ENCODE measurements at places on chromosomes 13 and 19. TPM values are rescaled to one million over a fixed set of nuclear protein-coding genes. Genes with fewer than 3 reads are reported as not detected.

DNA sequence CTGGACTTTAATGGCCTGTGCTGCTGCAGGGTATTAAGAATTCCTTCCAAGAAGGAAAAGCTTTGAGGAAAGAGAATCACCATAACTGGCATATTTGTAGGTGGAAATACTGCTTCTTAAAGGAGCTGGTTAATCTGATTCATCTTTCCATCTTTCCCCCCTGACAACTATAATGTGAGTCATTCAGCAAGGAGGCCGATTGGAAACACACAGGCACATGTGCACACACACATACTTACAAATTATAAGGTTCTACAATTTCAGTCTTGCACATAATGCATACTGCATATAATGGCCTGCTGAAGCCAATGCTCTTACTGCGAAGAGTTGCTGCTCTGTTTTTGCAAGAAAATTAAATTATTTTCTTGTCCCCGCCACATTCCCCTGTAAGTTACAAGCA lies 78.8 kb upstream of the TPP2 start:
- no peaks in the 10 kb centered on the region for H3K27me3 ChIP-seq
- H3K4me3 ChIP-seq = no peak overlapping the region
- H3K36me3 ChIP-seq = no peaks in the 10 kb centered on the region
- no peak for DNase-seq

GRCh38 chr13:84994582-84994981 lies 804.6 kb downstream of the SLITRK6 start:
- no peaks in the 10 kb centered on the region for H3K36me3 ChIP-seq
- no peak for DNase-seq
- no peak overlapping the region for H3K27ac ChIP-seq
- no peaks in the 10 kb centered on the region for H3K27me3 ChIP-seq

- no peaks in the 10 kb centered on the region for H3K4me1 ChIP-seq
- DNase-seq = no peak
- H3K4me3 ChIP-seq = no peak overlapping the region
- no peaks in the 10 kb centered on the region for H3K27me3 ChIP-seq
Observed at GRCh38 chr13:42893214-42893671, 98.8 kb downstream of the EPSTI1 start.

DNA sequence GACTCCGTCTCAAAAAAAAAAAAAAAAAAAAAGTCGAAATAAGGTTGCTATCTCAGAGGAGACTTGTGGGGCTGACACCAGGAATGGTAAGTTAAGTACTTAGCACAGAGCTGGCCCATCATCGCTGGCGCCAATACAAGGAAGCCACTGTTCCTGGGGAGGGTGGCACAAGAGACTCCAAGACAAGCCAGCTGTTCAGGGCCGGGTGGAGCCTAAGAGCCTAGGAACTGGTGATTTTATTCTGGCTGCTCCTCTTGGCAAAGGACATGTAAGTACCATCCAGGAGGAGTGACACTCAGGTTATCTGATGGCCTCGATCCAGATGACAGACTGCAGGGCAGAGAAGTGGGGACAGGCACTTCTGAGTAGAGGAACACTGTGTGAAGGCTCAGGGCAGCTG lies 3.8 kb downstream of the ELOF1 start:
- peaks cover 7% of the 10 kb centered on the region for H3K4me1 ChIP-seq
- peaks cover 9% of the 10 kb centered on the region for H3K36me3 ChIP-seq
- no peak overlapping the region for H3K4me3 ChIP-seq
- H3K27ac ChIP-seq = no peak overlapping the region
- no peak for DNase-seq

DNA sequence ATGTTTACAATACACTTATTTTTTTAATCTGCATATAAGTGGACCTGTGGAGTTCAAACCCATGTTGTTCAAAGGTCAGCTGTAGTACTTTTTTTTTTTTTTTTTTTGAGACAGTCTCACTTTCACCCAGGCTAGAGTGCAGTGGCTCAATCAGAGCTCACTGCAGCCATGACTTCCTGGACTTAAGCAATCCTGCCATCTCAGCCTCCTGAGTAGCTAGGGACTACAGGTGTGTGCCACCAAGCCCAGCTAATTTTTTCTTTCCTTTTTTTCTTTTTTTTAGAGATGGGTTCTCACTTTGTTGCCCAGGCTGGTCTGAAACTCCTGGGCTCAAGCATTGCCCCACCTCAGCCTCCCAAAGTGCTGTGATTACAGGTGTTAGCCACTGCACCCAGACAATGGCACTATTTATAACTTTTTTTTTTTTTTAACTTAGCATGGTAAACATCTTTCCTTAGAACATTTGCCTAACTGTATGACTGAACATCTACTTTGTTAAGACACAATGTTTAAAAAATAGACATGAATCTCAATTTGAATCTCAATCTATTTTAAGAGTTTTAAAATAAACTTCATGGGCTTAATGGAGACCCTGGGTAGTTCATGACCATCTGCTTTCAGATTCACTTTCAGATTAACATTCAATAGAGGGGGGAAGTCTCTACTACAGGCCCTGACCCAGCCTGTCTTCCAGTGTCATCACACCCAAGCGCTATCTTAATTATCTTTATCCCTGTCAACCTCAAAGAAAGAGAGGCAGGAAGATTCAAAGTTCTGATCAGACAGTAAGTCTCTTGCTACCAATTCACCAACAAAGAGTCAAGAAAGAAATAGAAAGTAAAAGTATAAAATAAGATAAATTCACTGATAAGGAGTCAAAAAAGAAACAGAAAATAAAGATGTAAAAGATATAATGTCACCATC lies 97.7 kb upstream of the DOCK9 start:
- H3K4me3 ChIP-seq = peak overlapping the region; percentile 13
- no peak for DNase-seq
- no peaks in the 10 kb centered on the region for H3K27me3 ChIP-seq
- peaks cover 40% of the 10 kb centered on the region for H3K4me1 ChIP-seq

- no peaks in the 10 kb centered on the region for H3K4me1 ChIP-seq
- no peak overlapping the region for H3K27ac ChIP-seq
- DNase-seq = no peak
- H3K36me3 ChIP-seq = no peaks in the 10 kb centered on the region
Observed at GRCh38 chr13:64962404-64962803, 2267.7 kb downstream of the PCDH9 start.

DNA sequence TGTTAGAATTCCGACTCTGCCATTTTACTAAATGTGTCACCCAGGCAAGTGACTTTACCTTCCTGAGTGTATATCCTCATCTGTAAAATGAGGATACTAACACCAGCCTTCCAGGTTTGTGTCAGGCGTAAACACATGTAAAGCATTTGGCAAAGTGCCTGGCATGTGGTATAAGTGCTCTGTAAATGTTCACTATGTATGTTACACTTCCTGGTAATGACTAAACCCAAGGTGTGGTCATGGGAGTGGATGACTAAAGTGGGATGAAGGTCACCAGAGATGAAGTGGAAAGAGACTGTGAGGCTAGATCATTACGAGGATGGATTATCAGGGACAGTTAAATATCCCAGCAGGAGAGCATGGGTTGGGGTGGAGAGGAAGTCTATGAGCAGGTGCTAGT lies 25.6 kb downstream of the DEDD2 start:
- H3K27ac ChIP-seq = no peak overlapping the region
- no peak overlapping the region for H3K4me3 ChIP-seq
- no peak for DNase-seq
- no peaks in the 10 kb centered on the region for H3K27me3 ChIP-seq

DNA sequence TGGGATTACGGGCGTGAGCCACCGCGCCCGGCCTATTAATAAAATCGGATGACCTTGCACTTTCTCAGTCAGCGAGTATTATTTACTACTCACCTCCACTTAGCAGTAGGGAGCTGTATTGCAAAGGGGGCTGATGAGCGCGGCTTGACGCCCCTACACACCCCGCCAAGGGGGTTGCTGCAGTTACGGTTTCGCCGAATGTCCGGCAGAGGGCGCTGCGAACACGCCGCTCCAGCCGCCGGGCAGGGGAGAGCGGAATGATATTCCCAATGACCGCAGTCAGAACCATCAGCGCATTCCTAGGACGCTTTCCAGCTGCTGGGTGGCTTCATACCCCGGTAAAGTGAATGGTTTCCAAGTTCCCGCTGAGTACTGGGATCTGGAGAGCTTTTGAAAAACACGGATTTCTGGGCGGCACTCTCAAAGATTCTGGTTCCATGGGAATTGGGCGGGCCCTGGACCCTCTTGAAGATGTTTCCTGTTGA lies 30.0 kb upstream of the TPT1 start:
- peaks cover 11% of the 10 kb centered on the region for H3K4me1 ChIP-seq
- H3K4me3 ChIP-seq = no peak overlapping the region
- no peaks in the 10 kb centered on the region for H3K27me3 ChIP-seq
- H3K27ac ChIP-seq = no peak overlapping the region

- DNase-seq = no peak
- H3K4me1 ChIP-seq = peaks cover 19% of the 10 kb centered on the region
- H3K4me3 ChIP-seq = no peak overlapping the region
- no peak overlapping the region for H3K27ac ChIP-seq
- no peaks in the 10 kb centered on the region for H3K36me3 ChIP-seq
Observed at GRCh38 chr19:17942582-17943273, 9.9 kb downstream of the CCDC124 start.

- no peak overlapping the region for H3K27ac ChIP-seq
- H3K27me3 ChIP-seq = peaks cover 13% of the 10 kb centered on the region
Observed at GRCh38 chr19:39052846-39053245, 20.5 kb upstream of the FBXO27 start.

GRCh38 chr13:22073718-22074117 lies 402.8 kb downstream of the FGF9 start:
- no peaks in the 10 kb centered on the region for H3K27me3 ChIP-seq
- H3K27ac ChIP-seq = no peak overlapping the region
- H3K4me1 ChIP-seq = no peaks in the 10 kb centered on the region
- no peak overlapping the region for H3K4me3 ChIP-seq
- DNase-seq = no peak

- no peak for DNase-seq
- H3K4me1 ChIP-seq = no peaks in the 10 kb centered on the region
- H3K27me3 ChIP-seq = no peaks in the 10 kb centered on the region
- H3K4me3 ChIP-seq = no peak overlapping the region
- no peaks in the 10 kb centered on the region for H3K36me3 ChIP-seq
Observed at GRCh38 chr13:83796364-83796763, 85.9 kb downstream of the SLITRK1 start.

DNA sequence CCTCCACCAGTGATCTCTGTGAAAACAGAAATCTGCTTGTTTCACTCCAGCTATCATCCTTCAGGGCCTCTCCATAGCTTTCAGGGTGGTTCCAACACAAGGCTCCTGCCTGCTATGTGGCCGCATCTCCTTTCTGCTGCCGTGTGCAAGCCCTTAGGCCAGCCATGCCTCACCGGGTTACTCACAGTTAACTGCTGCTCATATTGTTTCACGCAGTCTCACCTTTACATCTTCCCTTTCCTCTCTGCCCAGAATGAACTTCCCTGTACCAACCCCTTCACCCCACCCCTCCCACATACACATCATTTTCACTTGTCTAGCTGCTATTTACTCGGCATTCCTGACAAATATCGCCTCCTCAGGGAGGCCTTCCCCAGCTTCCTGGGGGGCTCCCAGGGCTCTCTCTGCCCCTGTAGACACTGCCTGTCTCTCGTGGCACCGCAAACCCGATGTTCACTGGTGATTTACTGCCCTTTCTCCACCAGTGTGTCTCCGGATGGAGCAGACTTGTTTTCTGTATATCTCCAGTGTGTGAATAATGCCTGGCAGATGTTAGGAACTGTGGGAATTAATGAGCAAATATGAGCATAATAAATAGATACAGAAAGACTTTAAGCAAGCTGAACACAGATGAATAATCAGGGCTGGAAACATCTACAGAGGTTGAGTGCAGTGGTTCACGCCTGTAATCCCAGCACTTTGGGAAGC lies 39.3 kb upstream of the GPR183 start:
- peak overlapping the region; percentile 20 for H3K27ac ChIP-seq
- H3K36me3 ChIP-seq = peaks cover 17% of the 10 kb centered on the region
- peaks cover 80% of the 10 kb centered on the region for H3K4me1 ChIP-seq

DNA sequence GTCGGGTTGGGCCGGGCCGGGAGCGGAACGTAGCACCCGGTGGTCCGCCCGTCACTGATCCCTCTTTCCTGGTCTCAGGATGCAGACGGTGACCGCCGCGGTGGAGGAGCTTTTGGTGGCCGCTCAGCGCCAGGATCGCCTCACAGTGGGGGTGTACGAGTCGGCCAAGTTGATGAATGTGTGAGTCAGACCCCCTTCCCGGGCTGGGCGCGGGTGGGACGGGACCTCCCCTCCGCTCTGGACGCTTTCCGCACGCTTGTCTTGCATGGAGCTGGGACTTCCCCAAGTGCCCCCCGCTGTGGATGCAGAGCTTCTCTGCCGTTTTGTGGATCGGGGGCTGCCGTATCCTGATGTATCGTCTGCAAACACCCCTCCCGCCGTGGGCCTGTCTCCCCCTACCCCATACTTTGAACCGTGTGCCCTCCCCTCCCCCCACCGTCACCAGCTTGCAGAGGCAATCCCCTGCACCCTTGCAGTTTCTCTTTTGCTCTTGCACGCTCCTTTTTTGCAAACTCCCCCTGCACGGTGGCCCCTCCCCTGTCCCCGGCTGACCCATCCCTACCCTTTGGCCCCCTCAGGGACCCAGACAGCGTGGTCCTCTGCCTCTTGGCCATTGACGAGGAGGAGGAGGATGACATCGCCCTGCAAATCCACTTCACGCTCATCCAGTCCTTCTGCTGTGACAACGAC lies 669 bp downstream of the GADD45B start:
- H3K27ac ChIP-seq = peak overlapping the region; percentile 76
- H3K4me3 ChIP-seq = peak overlapping the region; percentile 87
- H3K27me3 ChIP-seq = no peaks in the 10 kb centered on the region
- peaks cover 13% of the 10 kb centered on the region for H3K4me1 ChIP-seq

DNA sequence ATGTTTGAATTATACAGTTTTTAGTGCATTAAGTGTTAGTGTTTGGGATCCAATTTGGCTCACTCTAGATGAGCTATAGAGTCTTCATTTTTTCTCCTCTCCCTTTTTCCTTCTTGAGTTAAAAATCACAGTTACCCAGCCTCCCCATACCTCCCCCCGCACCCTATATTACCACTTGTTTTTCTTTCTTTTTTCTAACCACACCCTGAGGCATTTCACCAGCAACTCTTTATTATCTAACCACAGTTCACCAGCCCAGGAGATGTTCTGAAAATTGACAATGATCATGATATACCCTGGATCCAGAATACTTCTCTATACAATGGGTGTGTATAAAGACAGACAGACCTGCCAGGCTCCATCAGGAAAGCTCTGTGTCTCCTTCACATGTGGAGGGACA lies 86.5 kb upstream of the UBL3 start:
- H3K27me3 ChIP-seq = no peaks in the 10 kb centered on the region
- peaks cover 52% of the 10 kb centered on the region for H3K4me1 ChIP-seq
- peak overlapping the region; percentile 53 for H3K27ac ChIP-seq
- no peak for DNase-seq

DNA sequence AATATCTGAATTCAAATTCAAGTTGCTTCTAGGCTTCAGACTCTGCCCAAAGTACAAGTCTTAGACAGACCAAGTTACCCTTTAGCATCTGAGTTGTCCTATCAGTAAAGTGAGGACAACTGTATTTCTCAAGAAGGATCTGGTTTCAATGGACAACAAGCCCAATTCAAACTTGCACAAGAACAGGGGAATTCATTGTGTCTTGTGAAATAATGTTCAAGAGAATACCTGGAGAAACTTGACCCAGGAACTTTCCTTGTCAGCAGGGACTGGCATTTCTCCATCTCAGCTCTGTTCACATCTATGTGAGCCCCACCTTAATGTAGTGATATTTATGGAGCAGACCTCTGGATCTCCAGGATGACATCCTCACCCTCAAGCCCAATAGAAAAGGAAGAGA lies 894.9 kb upstream of the SLC10A2 start:
- H3K4me1 ChIP-seq = no peaks in the 10 kb centered on the region
- H3K4me3 ChIP-seq = no peak overlapping the region
- DNase-seq = no peak
- H3K27me3 ChIP-seq = no peaks in the 10 kb centered on the region
- no peaks in the 10 kb centered on the region for H3K36me3 ChIP-seq

ATP8B3 gene
- 4.0 TPM for total RNA-seq

ZNF442 gene
- 2.4 TPM for total RNA-seq

PRR12 gene
- 50.8 TPM for total RNA-seq

SELENOV gene
- total RNA-seq = not detected
